Activated CD8-positive, alpha-beta memory T cell treated with anti-CD3 and anti-CD28 coated beads for 24 hours (primary cell): ENCODE measurements at places on chromosomes 13 and 19.

- DNase-seq: no peak
Observed at GRCh38 chr19:39677961-39678889, 22.5 kb downstream of the LGALS16 start.

DNA sequence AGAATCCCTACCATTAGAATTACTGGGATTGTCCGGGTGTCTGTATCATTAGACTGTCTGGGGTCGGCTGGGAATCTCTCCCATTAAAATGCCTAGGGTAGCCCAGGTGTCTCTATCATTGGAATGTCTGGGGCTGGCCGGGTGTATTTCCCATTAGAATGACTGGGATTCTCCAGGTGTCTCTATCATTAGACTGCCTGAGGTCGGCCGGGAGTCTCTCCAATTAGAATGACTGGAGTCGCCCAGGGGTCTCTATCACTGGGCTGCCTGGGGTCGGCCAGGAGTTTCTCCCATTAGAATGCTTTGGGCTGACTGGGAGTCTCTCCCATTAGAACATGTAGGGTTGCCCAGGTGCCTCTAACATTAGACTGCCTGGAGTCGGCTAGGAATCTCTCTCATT lies 1560.7 kb downstream of the UQCRFS1 start:
- no peak for DNase-seq

GRCh38 chr19:1116726-1117581 lies 13.2 kb downstream of the GPX4 start:
- DNase-seq: no peak

DNA sequence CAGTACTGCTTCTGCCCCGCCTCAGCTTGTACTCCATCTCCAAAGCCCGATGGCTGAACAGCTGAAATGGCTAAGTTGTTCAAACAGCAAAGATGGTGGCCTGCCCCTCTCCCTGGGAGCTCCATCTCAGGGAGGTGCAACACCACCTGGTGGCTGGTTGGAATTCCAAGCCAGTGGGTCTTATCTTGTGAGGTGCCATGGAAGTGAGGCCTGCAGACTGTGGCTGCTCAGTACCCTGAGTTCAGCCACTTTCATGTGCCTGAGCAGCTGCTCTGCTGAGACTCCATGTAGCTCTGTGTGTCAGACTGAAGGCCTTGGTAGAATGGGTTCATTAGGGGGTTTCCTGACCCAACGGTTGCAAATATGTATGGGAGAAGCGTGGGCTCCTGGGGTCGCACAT lies 67.3 kb upstream of the SPRY2 start:
- DNase-seq: no peak

DNA sequence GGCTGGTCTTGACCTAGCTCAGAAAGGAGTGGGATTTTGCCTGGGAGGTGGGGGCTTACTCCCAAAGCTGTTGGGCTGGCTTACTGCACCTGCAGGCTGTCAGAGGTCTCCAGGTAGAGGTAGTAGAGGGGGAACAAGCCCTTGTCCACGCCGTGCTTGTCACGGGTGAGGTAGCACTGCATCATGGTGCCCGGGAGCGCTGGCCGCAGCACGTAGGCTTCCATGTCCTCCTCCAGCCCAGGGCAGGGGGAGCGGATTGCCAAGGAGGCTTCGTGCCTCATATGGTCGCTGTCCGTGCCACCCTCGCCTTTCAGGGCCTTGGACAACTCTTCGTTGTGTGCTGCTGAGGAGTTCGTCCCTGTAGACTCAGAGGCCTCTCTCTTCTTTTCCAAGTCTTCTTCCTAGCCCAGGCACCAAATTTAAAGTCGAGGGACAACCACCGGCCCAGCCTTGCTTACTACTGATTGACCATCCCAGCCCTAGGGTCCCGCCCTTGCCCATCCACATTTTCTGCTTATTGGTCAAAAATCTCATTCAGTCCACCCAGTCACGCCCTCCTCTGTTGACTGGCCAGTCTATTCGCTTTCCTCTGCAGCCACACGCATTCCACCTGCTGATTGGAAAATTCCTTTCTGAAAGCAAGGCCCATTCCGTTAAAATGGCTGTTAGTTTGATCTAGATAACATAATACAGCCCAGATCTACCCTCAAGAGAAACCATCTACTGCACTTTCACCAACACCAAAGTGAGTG lies 10.5 kb downstream of the TULP2 start:
- no peak for DNase-seq

GRCh38 chr13:84741253-84741652 lies 859.0 kb upstream of the SLITRK1 start:
- DNase-seq: no peak

DNA sequence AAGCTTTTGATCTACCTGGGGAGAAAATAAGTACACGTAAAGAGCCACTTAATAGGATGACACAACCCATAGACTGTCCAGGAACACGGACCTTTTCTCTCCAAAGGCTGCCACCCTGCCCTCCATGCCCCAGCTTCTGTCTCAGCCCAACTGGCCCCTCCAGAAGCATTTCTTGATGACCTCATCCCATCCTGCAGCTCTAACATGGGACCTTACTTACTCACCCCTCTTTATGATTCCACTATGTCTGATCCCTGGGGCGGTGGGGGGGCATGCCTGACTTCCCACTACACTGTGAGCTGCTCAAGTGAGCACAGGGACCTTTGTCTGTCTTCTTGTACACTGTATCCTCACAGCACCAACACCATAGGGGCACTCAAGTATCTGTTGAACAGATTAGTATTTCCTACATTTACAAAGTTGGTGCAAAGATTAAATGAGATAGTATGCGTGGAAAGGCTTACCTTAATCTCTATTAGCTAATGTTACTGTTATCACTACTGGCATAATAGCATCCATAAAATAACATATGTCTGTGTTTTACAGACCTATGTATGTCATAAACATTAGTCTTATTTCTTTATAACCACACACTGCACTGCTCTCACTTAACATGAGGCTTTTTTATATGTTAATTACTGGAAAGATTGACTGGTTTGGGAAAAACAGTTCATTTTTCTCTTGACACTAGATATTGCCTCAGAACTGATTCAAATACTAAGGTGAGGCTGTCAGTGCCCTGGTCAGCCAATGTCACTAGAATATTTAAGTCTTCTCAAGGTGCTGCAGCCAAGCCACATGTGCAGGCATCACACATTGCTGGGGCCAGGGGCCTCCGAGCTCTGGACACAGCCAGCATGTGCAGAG lies 100.9 kb downstream of the FOXO1 start:
- DNase-seq: no peak

- no peak for DNase-seq
Observed at GRCh38 chr13:21086929-21087328, 25.5 kb upstream of the LATS2 start.

DNA sequence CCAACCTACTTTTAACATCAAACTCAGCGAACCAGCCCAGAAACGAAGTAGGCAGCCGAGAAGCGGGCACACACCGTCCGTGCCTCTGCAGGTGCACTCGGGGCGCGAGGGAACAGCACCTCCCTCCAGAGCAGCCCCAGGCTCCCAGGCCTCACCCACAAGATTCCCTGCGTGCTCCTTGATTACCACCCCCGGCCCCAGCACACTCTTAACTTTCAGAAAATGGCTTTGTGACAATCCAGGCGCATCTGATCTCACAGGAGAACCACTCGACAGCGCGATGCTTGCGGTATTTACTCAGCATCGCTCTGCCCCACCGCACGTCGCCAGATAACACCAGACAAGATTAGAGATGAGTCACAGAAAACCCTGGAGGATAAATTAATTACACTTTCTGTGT lies 134.9 kb upstream of the SPACA7 start:
- no peak for DNase-seq

- DNase-seq: no peak
Observed at GRCh38 chr13:39531646-39532045, 71.3 kb downstream of the LHFPL6 start.

DNA sequence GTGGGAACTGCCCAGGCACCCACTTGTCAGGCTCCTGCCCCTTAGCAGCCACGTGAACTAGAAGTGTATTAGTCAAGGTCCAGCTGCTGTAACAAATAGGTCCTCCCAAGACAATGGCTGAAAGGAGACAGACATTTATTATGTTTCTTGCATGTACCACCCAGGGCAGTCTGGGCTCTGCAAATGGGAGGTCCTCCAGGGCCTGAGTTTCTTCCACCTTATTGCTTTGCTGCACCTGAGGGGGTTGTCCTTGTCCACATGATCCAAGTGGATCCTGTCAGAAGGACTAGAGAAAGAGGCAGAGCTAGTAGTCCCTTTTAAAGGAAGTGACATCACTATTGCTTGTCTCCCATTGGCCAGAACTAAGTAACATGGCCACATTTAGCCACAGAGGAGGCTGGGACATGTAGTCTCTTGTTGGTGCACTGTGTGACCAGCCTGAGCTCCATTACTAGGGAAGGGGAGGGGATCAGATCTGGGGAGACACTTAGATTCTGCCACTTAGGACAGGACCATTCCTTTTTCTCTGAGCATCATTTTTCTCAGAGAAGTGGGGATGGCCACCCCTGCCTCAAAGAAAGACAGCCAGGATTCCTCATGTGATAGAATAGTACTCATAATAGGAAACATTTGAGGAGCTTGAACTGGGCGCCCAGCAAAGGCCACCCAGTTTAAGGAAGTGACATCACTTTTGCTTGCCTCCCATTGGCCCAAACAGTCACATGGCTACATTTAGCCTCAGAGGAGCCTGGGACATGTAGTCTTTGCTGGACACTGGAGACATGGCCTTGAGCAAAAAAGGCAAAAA lies 15.1 kb downstream of the CC2D1A start:
- DNase-seq: no peak

GRCh38 chr13:28568286-28568685 lies 73.4 kb upstream of the FLT1 start:
- no peak for DNase-seq

- no peak for DNase-seq
Observed at GRCh38 chr19:6800991-6801484, 28.5 kb downstream of the VAV1 start.

- DNase-seq: no peak
Observed at GRCh38 chr13:24675806-24676570, 4.2 kb upstream of the ATP12A start.

DNA sequence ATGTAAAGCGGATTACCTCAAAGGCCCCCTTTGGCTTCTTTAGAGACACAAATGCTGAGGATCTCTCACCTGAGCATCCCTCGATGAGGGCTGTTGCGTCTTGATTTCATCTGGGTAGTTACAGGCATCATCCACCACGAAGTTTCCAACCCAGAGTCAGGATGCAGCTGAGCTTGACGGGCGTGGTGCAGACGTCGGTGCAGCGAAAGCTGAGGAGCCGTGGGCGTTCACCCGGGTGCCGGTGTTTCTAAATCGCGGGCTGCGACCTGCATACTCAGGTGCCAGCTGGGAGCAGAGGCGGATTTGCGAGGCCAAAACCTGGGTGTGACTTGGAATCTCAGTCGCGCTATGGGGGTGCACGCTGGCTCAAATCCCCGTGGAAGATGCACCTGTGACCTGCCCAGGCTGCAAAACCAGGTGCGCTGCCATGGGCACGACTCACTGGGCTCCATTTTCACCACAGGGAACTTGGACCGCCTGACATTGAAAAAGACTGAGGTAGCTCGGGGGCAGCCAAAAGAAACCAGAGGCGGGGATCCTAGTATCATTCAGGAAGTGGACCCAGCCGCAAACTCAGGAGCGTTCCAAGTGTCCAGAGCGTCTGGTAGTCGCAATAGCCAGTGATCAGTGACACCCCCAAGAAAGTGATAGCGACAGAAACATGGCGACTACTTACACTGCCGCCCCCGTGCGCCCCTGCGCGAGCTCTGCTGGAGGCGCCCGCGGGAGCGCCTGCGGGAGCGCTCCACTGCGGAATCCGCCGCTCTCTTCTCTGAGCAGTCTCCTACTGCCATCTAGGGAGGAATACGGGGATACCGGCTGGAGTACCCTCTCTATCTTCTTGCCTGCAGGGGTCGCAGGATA lies 36.4 kb upstream of the IGFL4 start:
- no peak for DNase-seq

DNA sequence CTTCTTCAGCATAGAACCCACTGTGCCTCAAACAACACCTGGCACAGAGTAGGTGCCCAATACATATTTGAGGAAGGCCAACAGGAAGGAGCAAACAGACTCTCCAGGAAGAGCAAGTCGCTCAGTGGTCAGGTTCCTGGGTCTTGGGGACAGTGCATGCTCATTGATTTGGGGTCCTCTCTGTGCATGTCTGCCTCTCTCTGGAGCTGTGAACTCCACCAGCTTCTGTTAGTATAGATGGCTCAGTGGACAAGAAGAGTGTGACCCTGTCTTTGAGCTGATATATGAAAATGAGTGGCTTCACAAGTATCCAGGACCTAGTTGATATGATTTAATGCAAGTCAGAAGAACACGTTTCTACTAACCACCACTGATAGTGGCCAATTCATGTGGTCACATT lies 98.7 kb downstream of the KCTD15 start:
- DNase-seq: no peak

DNA sequence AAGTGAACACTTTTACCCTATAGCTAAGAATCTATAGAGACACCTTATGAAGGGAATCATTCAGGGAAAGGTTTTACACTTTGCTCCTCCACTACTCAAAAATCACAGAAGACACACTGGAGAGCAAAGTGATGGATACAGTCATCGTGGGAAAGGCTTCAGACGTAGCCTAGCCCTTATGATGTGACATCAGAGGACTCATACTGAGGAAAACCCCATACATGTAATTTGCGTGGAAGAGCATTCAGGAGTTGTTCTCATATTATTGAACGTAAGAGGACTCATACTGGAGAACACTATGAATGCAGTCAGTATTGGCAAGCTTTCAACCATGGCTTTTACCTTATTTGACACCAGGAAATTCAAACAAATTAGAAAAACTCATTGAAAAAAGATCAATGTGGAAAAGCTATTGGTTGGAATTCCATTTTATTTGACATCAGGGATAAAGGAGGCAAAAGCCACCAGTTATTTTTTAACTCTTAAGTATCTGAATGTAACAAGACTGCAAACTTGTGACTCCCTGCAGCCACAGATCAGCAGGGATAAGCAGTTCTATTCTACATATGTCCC lies 16.1 kb upstream of the ZNF274 start:
- no peak for DNase-seq

DNA sequence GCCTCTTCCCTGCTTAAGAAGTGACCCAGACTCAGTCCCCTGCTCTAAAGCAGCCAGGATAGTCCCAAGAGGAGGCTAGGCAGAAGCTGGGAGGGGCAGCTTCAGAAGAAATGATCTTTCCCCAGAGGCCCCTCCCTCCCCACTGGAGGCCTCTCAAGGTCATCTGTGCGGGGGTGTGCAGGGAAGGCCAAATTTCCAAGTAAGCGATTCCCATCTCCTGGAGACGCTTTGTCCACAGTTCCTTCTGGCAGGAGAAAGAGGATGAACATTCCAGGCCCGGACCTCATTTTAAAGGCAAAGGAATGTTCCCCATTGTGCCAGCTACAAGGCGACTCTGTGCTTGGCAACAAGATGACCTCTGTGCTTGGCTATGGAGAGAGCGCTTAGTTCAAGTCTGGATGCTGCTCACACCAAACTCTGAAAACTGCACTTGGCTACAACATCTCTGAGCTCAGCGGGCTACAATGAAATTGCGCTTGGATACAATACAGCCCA lies 23.5 kb downstream of the COL5A3 start:
- DNase-seq: no peak

DNA sequence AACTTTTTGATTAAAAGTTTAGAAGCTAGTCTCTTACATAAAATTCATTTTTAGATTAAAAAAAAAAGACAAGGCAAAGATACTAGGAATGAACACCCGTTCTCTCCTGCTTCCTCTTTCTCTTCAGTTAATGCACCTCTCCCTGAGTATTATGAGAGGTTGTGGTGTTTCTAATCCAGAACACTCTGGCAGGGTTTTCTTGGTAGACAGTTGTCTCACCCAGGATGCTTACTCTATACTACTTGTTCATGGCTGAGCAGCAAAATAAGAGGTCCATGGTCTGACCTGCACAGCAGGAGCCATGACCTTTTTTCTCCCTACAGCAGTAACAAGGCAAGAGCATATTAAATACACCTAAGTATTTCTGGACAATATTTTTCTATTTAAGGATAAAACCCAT lies 62.0 kb downstream of the MICU2 start:
- DNase-seq: no peak
